ENCODE measurements at places on chromosomes 4 and X. TPM values are rescaled to one million over a fixed set of nuclear protein-coding genes. Genes with fewer than 3 reads are reported as not detected.

The SPATA18 gene
- total RNA-seq = not detected

The SSX1 gene
- 137 TPM for total RNA-seq

The SOWAHD gene
- total RNA-seq = not detected

The CLNK gene
- total RNA-seq = not detected

The USP53 gene
- 7.4 TPM for total RNA-seq

GRCh38 chr4:61619528-61619927, 419.4 kb downstream of the ADGRL3 start:
- no peaks in the 10 kb centered on the region for H3K4me1 ChIP-seq
- H3K27ac ChIP-seq = no peak overlapping the region
- H3K27me3 ChIP-seq = no peaks in the 10 kb centered on the region
- H3K4me3 ChIP-seq = no peak overlapping the region
- no peak for DNase-seq
- H3K36me3 ChIP-seq = no peaks in the 10 kb centered on the region

DNA sequence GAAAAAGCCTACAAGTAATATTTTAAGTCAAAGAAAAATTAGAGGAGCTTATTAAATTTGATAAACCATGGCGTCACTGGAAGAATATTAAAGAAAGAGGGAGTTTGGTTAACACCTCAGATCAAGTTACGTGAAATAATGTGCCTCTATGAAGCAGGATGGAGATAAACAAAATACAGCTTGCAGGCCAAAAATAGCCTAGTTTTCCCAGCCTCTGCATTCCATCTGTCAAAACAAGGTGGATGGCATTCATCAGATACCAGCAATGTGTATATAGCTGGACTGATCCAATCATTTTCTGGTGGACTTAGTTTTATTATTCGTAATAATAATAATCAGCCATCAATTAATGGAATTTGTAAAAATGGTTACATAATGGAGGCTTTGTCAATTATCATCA, 230.7 kb downstream of the NR3C2 start:
- H3K4me1 ChIP-seq = no peaks in the 10 kb centered on the region
- H3K27me3 ChIP-seq = no peaks in the 10 kb centered on the region
- no peak for DNase-seq
- H3K36me3 ChIP-seq = no peaks in the 10 kb centered on the region
- H3K27ac ChIP-seq = no peak overlapping the region

GRCh38 chr4:187961961-187962360, 33.6 kb upstream of the ZFP42 start:
- H3K36me3 ChIP-seq = no peaks in the 10 kb centered on the region
- H3K27me3 ChIP-seq = no peaks in the 10 kb centered on the region
- H3K4me3 ChIP-seq = no peak overlapping the region

DNA sequence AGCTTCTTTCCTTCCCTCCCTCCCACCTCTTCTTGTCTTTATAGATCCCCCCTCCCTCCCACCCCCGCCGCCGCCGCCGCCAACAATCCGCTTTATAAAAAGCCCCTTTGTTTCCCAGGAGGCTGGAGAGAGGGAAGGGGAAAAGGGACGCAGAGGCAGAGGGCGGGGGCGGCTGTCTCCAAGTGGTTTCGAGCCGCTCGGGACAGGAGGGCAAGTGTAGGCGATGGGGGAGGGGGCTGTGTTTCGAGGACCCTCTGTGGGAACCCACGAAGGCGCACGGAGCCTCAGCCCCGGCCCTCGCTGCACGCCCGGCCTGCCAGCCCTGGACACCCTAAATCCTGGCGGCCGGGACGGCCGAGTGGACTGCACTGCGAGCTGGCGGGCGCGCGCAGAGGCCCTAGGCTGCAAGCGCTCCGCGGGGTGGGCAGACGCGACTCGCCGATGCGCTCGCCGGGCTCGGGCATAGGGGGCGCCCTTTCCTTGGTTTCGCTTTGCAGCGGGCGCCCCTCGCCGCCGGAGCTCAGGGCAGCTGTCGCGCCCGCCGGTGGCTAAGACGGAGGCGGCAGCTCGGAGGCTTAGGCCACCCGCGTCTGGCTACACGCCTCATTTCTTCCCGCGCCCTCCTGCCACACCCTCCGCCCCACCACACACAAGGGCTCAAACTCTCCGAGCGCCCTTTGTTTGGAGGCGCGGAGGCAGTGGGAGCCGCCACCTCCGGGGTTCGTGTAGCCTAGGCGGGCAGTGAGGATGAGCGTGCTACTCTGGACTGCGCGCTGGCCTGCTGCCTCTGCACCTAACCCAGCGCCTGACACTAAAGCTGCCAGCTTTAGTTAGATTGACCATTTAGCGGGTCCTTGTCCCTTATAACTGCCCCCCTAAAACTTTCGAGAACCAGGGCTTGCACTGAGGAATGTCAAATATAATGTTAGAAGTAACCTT, 2.2 kb downstream of the MAMLD1 start:
- H3K27me3 ChIP-seq = peaks cover 60% of the 10 kb centered on the region
- H3K36me3 ChIP-seq = no peaks in the 10 kb centered on the region
- peaks cover 35% of the 10 kb centered on the region for H3K4me1 ChIP-seq
- peak; percentile 47 for DNase-seq
- no peak overlapping the region for H3K27ac ChIP-seq

GRCh38 chr4:102809190-102809589, 18.2 kb downstream of the UBE2D3 start:
- H3K27ac ChIP-seq = no peak overlapping the region
- H3K27me3 ChIP-seq = no peaks in the 10 kb centered on the region
- no peaks in the 10 kb centered on the region for H3K4me1 ChIP-seq
- no peak for DNase-seq
- no peak overlapping the region for H3K4me3 ChIP-seq

DNA sequence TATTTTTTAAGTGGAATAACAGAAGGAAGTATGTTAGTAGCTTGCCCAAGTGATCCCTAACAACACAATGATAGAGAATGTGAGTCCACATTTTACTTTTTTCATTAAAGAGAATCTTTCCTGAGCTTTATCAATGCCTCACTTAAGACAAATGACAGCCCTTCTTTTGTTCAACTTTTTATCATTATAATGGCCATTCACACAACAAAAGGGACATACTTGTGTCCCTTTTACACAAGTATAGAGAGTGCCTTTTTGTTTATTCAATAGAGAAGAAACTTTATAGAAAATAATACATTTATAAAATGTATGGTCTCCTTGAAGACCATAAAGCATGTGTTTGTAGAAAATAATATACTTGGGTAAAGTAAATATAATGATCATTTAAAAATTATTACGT, 96.3 kb downstream of the PDE5A start:
- no peaks in the 10 kb centered on the region for H3K4me1 ChIP-seq
- H3K4me3 ChIP-seq = no peak overlapping the region
- no peak for DNase-seq
- H3K27ac ChIP-seq = no peak overlapping the region
- no peaks in the 10 kb centered on the region for H3K36me3 ChIP-seq

- H3K4me3 ChIP-seq = no peak overlapping the region
- no peak overlapping the region for H3K27ac ChIP-seq
- no peaks in the 10 kb centered on the region for H3K4me1 ChIP-seq
- no peaks in the 10 kb centered on the region for H3K27me3 ChIP-seq
- no peaks in the 10 kb centered on the region for H3K36me3 ChIP-seq
Measured at GRCh38 chr4:144356941-144357381, 216.4 kb upstream of the GYPA start.

GRCh38 chr4:159137176-159137575, 34.3 kb downstream of the RAPGEF2 start:
- no peak for DNase-seq
- no peaks in the 10 kb centered on the region for H3K36me3 ChIP-seq
- peaks cover 4% of the 10 kb centered on the region for H3K4me1 ChIP-seq
- H3K4me3 ChIP-seq = no peak overlapping the region
- H3K27ac ChIP-seq = no peak overlapping the region
- no peaks in the 10 kb centered on the region for H3K27me3 ChIP-seq
